Activated naive CD8-positive, alpha-beta T cell treated with anti-CD3 and anti-CD28 coated beads for 36 hours (primary cell): ENCODE measurements at places on chromosomes 4 and X. TPM values are rescaled to one million over a fixed set of nuclear protein-coding genes. Genes with fewer than 3 reads are reported as not detected.
A peak's percentile ranks its signal among the peaks of the same experiment; 100 is the strongest.

The GYPA gene
- total RNA-seq, result not detected

DNA sequence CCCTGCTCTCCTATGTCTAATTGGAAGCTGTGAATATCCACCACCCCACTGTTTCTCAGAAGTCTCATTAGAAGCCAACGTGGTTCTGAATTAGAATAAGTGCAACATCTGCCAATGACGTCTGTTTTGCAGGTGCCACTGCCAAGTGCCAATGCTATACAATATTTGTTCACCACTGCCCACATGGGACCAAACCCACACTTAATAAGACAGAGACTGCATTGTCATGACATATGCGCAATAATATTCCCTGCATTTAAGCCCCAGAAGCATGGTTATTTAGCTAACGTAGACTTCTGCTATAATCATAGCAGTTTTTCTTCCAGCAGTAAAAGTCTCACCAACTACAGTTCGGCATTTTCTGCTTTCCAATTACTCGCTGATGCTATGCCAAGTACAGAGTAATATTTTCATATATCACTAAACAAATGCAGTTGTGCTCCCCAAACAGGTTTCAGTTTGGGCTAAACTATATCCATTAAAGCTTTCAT lies 262.5 kb upstream of the PCDH18 start:
- no peaks in the 10 kb centered on the region for H3K27me3 ChIP-seq
- H3K27ac ChIP-seq, result no peak overlapping the region
- no peak for DNase-seq
- H3K4me1 ChIP-seq, result no peaks in the 10 kb centered on the region
- no peak overlapping the region for H3K4me3 ChIP-seq

- peaks cover 28% of the 10 kb centered on the region for H3K27me3 ChIP-seq
- H3K4me1 ChIP-seq, result peaks cover 6% of the 10 kb centered on the region
- peak overlapping the region; percentile 63 for H3K4me3 ChIP-seq
- no peak for DNase-seq
- peaks cover 2% of the 10 kb centered on the region for H3K36me3 ChIP-seq
- H3K27ac ChIP-seq, result no peak overlapping the region
Observed at GRCh38 chr4:38866973-38867477, 581 bp upstream of the FAM114A1 start.

GRCh38 chrX:117096528-117096927 lies 633.8 kb upstream of the CT83 start:
- H3K27ac ChIP-seq, result no peak overlapping the region
- no peaks in the 10 kb centered on the region for H3K36me3 ChIP-seq
- H3K27me3 ChIP-seq, result no peaks in the 10 kb centered on the region
- no peaks in the 10 kb centered on the region for H3K4me1 ChIP-seq

DNA sequence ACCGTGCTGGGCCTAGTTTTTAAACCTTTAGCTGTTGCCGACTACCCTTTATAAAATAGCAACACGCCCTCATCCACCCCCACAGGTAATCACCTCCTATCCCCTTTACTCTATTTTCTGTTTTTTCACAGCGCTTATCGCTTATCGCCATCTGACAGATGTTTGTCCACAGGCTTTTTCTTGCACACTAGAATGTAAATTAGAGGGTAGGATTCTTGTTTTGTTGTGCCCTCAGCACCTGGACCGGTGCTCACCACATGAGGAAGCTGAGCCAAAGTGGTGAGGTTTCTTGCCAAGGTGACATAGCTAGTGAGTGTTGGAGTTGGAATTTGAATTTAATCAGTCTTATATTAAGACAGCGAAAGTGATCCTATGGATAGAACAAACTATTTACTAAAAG lies 2.9 kb upstream of the RBBP7 start:
- DNase-seq, result no peak
- H3K4me1 ChIP-seq, result peaks cover 9% of the 10 kb centered on the region
- H3K27ac ChIP-seq, result no peak overlapping the region

The GCNA gene
- 3.1 TPM for total RNA-seq

DNA sequence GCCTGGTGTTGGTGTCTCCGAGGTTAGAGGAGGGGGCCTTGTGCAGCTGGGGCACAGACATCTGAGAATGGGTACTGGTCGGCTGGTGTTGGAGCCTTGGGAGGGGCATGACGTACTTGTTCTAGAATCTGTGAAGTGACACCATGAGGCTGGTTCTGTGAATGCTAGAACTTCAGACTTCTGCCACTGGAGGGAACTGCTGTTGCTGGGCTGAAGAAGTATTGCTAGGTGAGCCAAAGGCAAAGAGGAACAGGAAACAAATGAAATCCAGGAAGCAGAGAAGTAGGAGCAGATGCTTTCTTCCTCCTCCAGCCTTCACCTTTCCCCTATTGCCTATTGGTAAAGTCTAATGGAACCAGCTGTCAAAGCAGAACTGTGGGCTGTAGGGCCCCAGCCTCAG lies 120.9 kb upstream of the DDIT4L start:
- H3K36me3 ChIP-seq, result no peaks in the 10 kb centered on the region
- H3K4me1 ChIP-seq, result no peaks in the 10 kb centered on the region
- DNase-seq, result no peak
- peaks cover 9% of the 10 kb centered on the region for H3K27me3 ChIP-seq

GRCh38 chr4:176902710-176903323 lies 110.1 kb upstream of the VEGFC start:
- H3K4me1 ChIP-seq, result peaks cover 4% of the 10 kb centered on the region
- peak overlapping the region; percentile 74 for H3K27ac ChIP-seq
- no peak for DNase-seq
- H3K27me3 ChIP-seq, result no peaks in the 10 kb centered on the region
- no peaks in the 10 kb centered on the region for H3K36me3 ChIP-seq
- no peak overlapping the region for H3K4me3 ChIP-seq

DNA sequence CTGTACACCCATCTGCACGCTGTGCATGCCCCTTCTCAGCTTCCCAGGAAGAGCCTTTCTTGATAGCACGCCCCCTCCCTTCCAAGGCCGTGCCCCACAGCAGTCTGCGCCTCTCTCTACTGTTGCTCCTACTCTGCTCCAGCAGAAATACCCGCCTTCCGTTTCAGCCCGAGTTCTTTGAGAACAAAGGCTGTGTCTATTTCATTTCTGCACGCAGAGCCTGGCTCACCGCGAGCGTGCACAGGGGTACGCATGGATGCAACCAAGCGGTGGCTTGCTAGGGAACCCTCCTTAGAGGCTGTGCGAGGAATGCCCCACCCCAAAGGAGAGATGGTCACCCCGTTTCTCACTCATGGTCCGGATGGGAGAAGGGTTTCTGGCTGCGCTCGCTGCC lies 485 bp downstream of the AADAT start:
- H3K27ac ChIP-seq, result no peak overlapping the region
- no peak for DNase-seq
- peak overlapping the region; percentile 47 for H3K4me3 ChIP-seq
- peaks cover 8% of the 10 kb centered on the region for H3K4me1 ChIP-seq

The DMRTC1 gene
- total RNA-seq, result not detected

The COX7B2 gene
- total RNA-seq, result not detected

- H3K27ac ChIP-seq, result peak overlapping the region; percentile 93
- peak overlapping the region; percentile 82 for H3K4me3 ChIP-seq
- peaks cover 89% of the 10 kb centered on the region for H3K4me1 ChIP-seq
- H3K36me3 ChIP-seq, result peaks cover 90% of the 10 kb centered on the region
- no peaks in the 10 kb centered on the region for H3K27me3 ChIP-seq
Observed at GRCh38 chr4:40212674-40213527, 16.1 kb downstream of the RHOH start.

GRCh38 chr4:151048913-151049312 lies 33.8 kb upstream of the LRBA start:
- peaks cover 2% of the 10 kb centered on the region for H3K4me1 ChIP-seq
- no peak overlapping the region for H3K27ac ChIP-seq
- no peak overlapping the region for H3K4me3 ChIP-seq
- no peaks in the 10 kb centered on the region for H3K36me3 ChIP-seq
- DNase-seq, result no peak

The INTU gene
- 0.35 TPM for total RNA-seq

GRCh38 chrX:16711893-16712547 lies 449 bp downstream of the CTPS2 start:
- peaks cover 4% of the 10 kb centered on the region for H3K36me3 ChIP-seq
- H3K27ac ChIP-seq, result peak overlapping the region; percentile 75
- peaks cover 19% of the 10 kb centered on the region for H3K4me1 ChIP-seq
- peak; percentile 7 for DNase-seq

DNA sequence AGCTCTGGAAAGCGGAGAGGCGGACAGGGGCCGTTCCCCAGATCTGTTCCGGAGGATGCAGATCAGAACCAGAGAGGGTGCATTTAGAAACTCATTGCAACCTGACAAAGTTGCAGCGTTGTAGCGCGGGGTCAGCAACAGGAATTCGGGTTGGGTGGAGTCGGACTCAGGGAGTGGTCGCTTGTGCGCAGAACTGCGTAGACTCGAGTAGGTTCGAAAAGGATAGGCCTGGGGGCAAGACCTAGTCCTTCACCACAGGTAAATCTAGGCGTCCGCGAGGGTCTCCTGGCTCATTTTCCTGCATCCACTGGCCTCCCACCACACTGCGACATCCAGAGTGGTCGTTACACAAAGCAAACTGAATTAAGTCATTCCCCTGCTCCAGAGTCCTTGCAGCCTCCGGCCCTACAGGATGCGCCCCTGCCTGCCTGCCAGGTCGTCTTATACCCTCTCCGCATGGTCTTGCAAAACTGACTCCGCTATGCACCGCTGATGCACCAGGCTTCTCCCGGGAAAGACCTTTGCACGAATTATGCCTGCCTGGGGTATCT lies 4.7 kb upstream of the ZNF518B start:
- peaks cover 12% of the 10 kb centered on the region for H3K36me3 ChIP-seq
- peaks cover 10% of the 10 kb centered on the region for H3K4me1 ChIP-seq
- no peak overlapping the region for H3K27ac ChIP-seq
- DNase-seq, result no peak
